ENCODE measurements at places on chromosomes 13 and 19.

- peak; percentile 97 for DNase-seq
These were observed 22.1 kb upstream of the F7 start for GRCh38 chr13:113083402-113084061.

DNA sequence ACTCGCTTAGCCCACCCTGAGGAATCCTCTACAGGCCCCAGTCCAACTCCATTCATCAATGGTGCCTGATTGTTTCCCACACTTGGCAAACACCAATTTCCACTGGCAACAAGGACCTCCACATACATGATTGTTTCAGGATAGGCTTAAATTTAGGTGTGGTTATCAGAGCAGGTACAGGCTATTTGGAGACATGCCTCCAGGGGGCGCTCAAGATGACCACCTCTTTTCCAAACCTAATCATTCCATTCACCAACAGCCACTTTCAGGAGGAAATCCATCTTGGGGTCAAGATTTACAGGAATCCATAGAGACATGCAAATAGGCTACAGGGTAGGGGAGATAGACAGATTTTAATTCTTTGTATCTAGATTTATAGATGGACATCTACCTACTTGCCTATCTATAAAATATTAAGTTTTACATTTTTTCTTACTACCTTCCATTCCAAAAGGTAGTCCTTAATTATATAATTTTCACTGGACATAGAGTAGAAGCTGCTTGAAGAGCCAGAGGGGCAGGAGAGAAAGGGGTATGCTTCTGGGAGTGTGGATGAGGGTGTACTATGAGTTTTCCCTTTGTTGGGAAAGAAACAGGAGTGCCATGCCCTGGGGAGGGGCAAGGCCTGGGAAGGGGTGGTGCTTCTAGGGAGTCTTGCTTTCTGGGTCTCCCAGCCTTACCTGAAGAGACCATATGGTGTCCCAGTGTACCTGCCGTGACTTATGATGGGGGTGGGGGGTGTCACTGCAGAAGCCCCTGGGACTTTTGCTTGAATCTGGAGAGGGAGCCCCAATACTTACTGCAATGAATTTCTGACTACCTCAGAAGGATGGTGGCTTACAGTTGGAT lies 14.1 kb upstream of the PCDH8 start:
- peak; percentile 70 for DNase-seq

DNA sequence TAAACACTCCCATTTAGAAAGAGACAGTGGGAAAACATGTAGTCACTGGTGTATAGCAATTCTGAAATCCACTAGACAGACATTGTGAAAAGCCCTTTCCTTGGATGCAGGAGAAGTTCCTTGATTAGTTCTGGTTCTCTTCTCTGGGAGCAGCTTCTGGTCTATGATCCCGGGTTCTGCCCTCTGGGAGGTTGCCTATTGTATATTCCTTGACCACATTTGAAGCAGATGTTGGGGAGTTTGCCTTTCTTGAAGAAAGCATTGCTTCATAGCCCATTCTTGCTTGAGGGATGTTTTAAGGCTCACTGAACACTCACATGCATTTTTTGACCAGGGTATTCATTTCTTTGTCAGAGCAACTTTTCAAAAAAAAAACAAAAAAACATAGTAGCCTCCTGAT lies 211.9 kb downstream of the NDFIP2 start:
- no peak for DNase-seq

GRCh38 chr13:112652512-112653070 lies 37.2 kb upstream of the ATP11A start:
- DNase-seq = peak; percentile 45

GRCh38 chr19:46080561-46080960 lies 39.8 kb upstream of the IGFL4 start:
- no peak for DNase-seq

DNA sequence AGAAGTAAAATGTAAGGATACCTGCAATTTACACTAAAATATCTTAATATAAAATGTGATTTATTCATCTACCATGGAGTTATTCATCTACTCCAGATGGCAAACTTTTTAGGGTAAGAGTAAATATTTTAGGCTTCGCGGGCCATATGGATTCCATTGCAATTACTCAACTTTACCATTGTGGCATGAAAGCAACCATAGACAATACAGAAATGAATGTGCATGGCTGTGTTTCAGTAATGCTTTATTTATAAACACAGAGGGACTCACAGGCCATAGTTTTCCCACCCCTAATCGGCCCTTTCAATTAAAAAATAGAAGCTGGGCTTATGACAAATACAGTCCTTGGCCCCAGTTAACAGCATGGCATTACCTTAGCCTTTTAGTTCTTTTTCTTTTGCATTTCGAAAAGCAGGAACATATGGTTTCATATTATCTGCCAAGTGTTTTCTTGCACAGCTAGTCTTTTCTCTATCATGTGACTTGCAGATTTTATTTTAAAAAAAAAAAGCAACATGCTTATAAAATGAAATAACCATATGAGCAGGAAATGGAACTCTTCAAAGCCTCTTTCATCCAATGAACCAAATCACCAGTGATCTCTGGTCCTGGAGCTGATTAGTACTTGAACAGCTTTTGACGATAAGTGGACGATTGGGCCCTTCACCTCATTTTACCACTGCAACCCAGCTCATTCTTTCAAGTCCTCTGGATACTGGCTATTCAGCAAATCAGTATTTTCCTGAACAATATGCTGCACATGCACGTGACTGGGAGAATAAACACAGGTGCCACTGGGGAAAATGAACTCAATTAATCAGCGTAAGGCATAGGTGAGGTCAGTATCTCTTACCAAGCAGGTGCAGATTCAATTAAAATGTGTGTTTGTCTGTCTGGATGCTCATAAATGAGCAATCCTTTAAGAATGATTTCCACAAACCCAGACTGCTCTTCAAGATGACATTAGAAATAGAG lies 63.9 kb downstream of the LHFPL6 start:
- no peak for DNase-seq

GRCh38 chr19:57241176-57241575 lies 744 bp downstream of the ZNF805 start:
- no peak for DNase-seq

DNA sequence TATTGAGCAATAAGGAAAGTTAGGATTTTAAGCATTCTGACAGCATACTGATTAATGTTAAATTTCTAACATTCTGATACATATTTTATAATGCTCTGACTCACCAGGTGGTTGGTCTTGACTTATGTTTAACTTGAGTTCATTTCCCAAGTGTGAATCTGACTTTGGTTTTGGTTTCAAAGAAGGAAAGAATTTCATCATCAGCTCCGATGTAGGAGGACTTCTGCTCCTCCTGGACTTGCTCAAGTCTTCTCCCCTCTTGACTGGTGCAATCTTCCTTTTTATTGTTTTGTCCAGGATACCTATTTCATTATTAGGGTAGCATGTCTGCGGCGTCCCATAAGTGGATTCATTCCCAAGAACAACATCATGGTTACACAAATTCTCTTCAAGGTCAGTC lies 141.3 kb downstream of the RNF17 start:
- DNase-seq = no peak

DNA sequence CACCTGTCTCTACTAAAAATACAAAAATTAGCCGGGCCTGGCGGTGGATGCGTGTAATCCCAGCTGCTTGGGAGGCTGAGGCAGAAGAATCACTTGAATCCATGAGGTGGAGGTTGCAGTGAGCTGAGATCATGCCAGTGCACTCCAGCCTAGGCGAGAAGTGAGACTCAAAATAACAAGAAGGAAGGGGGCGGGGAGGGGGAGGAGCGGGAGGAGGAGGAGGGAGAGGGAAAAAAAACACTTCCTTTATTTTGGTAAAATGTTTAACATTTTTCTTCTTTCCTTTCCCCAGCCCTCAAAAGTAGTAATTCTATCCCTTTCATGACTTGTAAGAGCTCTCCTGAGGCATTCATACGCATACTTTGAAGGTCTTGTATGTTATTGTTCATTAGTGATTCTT lies 44.3 kb downstream of the SPRY2 start:
- no peak for DNase-seq

GRCh38 chr13:37954191-37954590 lies 84.6 kb upstream of the TRPC4 start:
- no peak for DNase-seq

DNA sequence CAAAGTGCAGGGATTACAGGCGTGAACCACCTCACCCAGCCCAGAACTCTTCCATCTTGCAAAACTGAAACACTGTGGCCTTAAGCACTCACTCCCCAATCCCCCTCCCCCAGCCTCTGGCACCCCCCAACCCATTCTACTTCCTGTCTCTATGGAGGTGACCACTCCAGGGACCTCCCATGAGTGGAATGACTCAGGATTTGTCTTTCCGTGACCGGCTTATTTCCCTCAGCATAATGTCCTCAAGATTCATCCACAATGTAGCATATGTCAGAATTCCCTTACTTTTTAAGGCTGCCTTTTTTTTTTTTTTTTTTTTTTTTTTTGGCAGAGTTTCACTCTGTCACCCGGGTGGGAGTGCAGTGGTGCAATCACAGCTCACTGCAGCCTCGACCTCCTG lies 3.6 kb upstream of the F2RL3 start:
- DNase-seq = no peak

- DNase-seq = peak; percentile 4
These were observed 3.0 kb upstream of the NDFIP2 start for GRCh38 chr13:79477968-79478367.

DNA sequence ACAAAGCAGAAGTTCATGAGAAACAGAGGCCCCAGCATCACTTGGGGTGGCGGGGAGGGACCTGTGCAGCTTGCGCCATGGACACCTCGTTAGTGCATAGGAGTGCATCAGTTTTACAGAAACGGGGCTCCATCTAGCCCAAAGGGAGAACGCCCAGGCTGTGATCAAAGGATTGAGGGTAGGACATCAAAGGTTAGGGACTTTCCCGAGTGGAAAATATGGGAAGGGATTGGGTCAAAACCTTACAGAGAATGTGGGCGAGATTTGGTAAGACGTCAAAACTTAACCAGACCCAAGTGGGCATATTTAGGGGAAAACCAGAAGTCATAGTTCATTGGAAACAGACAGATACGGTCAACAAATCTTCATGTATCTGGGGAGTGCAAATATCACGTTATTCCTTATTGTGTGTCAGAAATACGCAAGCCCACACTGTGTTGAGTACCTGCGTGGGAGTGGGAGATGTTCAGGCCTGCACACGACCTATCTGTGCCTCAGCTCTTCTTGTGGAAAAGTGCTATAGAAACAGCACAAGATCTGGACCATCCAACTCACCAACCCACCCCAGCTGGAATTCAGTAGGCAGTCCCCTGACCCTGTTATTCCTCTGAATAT lies 9.4 kb upstream of the GRAMD1A start:
- no peak for DNase-seq

GRCh38 chr13:43081866-43082265 lies 58.5 kb downstream of the DNAJC15 start:
- DNase-seq = no peak

DNA sequence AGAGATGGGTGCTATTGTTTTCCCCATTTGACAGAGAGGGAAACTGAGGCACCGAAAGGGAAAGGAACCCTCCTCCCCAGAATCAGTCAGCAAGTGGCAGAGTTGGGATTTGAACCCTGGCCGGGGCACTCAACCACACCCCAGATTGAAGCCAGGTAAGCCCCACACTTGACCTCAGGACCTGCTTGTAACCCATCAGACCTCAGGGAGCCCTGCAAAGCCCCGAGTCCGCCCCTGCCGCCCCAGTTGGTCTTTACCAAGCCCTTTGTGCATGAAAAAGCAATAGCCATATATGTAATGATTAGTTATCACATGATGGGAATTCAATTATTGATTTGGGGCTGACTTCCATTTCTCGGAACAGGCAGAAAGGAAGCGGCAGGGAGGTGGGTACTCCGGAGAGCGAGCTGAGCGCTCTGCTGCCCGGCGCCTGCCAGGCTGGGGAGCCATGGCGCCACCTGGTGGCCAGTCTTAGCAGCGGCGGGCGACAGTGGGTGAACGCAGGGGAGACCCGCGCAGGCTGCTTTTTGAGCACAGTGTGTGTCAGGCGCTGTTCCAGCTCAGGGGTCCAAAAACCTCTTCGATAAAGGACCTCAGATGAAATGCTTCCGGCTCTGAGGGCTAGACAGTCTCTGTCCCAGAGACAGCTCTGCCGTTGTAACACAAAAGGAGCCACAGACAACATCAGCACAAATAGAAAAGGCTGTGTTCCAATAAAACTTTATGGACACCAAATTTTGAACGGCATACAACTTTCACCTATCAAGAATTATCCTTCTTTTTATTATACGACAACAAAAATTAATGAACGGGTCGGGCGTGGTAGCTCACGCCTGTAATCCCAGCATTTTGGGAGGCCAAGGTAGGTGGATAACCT lies 82.9 kb upstream of the CACNA1A start:
- DNase-seq = peak; percentile 63

GRCh38 chr19:32352241-32352630 lies 6.8 kb downstream of the ZNF507 start:
- no peak for DNase-seq

- no peak for DNase-seq
These were observed 66.9 kb upstream of the DOCK9 start for GRCh38 chr13:99044764-99045163.

- DNase-seq = no peak
These were observed 6.0 kb downstream of the RNASEH2B start for GRCh38 chr13:50915565-50915964.

DNA sequence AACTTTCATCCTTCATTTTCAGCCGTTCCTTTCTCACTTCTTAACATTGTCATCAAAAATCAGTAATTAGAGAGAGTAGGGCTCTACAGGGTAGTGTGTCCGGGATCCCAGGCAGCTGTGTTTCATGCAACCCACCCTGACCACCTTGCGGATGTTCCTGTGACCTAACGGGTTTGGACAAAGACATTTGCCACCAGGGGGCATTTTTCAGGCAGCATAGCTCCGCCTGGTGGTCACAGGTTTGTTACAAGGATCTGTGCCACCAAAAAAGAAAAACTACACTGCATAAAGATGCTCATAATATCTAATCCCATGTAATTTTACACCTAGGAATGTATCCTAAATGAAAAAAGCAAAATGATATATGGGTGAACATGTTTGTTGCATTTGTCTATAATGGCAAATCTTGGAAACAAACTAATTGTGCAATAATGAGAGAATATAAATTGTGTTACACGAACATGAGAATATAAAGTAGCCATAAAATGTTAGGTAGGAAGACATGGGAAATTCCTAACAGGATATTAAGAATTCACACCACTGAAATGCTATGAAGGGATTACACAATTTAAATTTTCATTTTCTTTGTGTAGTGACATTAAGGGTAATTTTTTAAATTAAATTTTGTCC lies 123.0 kb downstream of the SLC7A1 start:
- peak; percentile 49 for DNase-seq

GRCh38 chr13:59299584-59299983 lies 864.1 kb downstream of the DIAPH3 start:
- no peak for DNase-seq

GRCh38 chr19:41354343-41354953 lies 726 bp upstream of the TGFB1 start:
- DNase-seq = no peak
